ENCODE measurements at places on chromosomes 3 and 15. TPM values are rescaled to one million over a fixed set of nuclear protein-coding genes. Genes with fewer than 3 reads are reported as not detected.

The APOD gene
- not detected for total RNA-seq

The MUC20 gene
- 0.26 TPM for total RNA-seq

- DNase-seq = no peak
Observed at GRCh38 chr3:101284757-101285156, 35.6 kb downstream of the IMPG2 start.

DNA sequence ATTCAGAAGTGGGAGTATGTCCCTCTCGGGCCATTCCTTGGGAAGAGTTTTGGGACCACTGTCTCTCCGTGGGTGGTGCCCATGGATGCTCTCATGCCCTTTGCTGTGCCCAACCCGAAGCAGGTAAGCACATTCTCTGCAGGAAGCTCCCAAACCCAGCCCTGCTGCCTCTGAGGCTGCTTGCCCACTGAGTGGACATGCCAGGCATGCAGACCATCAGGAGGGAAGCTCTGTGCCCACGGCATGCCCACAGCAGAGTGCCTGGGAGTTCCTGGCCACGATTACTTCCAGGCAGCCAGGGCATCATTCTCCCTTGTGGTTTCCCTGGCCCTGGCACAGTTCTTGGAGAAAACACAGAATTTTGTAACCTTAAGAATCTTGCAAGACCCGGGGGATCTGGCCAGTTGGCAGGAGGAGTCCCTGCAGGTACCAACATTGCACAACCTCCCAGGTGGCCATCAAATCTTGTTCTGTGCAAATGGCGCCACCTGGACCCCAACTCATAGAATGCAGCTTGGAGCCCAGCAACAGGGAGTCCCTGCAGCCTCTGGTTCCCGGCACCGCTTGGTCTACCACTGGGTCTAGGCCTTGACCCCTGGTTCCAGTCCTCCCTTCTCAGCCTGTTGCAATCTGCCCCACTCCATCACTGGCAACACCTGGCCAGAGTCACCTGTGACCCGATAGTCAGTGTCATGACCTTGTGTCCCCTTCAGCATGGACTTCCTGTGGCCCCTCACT is 20.4 kb downstream of the FAH start:
- peak; percentile 64 for DNase-seq

The EIF4E3 gene
- 24.9 TPM for total RNA-seq

DNA sequence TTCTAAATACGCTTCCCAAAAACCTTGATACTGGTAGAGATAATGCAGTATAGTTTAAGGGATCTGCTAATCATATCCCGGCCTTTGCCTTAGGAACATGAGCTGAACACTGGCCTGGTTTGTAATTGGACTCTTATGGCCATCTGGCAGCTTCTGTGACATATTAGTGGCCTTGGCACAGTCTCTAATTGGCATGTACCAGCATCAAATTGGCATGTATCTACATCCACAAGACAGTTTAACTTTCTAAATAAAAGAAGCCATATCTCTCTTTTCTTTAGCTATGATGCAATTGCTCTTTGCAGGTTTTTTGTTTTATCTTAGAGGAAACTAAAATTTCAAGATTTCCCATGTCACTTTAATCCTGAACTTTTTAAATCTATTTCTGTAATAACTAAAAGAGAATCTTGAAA is 44.6 kb upstream of the FILIP1L start:
- no peak for DNase-seq

DNA sequence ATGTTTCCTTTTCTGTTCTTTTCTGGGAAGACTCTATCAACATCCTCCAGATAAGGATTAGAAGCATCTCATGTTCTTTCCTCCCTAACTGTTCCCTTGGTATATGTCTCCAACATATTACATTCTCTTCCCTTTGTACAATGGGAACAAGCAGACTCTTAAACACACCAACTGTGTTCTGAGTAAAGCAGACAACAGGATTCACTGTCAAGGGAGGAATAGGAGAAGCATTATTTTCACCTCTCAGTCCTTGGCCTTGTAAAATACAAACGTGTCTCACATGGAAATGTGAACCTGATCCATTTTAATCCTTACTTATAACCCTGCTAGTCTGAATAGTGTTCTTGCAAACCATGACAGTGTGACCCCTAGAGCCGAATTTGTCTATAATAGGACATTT is 19.6 kb downstream of the GYG1 start:
- no peak for DNase-seq

Measured in activated naive CD8-positive, alpha-beta T cell treated with anti-CD3 and anti-CD28 coated beads for 36 hours (primary cell).